ENCODE measurements at places on chromosomes 2 and 18.

GRCh38 chr18:36899289-36899688 is 70.4 kb downstream of the KIAA1328 start:
- DNase-seq: no peak

- no peak for DNase-seq
These were observed 217.6 kb upstream of the FN1 start for GRCh38 chr2:215653344-215654030.

DNA sequence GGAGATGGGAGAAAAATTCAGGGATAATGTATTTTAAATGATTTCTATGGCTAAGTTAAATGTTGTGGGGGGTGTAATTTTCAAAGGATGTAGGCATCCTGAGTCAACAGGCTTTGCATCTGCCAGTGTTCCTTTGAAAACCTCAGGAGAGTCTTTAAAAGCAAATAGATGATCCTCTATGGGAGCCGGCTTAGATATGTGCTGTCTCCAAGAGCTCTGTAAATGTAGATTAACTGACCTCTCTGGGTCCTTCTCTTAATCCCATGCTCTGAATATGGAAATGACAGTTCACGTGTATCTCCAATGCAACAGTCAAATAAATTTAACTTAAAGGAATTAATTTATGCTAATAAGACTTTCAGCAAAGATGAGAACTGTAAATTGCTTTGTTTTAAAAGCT is 292.7 kb downstream of the ERBB4 start:
- no peak for DNase-seq

- DNase-seq: no peak
These were observed 7.0 kb downstream of the TIMM21 start for GRCh38 chr18:74155276-74155675.

Data from endothelial cell (in vitro differentiated cells).